ENCODE measurements at places on chromosomes 2 and 18.
A peak's percentile ranks its signal among the peaks of the same experiment; 100 is the strongest.

DNA sequence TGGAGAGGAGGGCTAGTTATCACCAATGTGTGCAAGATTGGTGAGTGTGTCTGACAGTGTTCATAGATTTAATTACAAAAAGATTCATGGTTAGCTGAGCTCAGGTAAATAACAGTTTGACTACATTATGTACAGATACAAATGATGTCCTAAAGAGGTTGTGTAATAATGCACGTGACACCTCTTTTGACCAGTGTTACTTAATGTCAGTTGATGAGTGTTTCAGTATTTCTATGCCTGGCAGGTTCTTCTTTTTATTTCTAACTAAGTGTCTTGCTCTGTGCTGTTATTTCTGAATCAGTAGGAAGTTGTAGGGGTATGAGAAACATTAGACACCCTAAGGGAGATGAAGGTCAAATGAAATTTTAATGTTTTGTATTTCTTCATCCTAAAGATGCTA, 7.9 kb upstream of the INHBB start:
- no peak for DNase-seq

GRCh38 chr2:205511641-205512040, 170.7 kb upstream of the NRP2 start:
- no peak for DNase-seq

DNA sequence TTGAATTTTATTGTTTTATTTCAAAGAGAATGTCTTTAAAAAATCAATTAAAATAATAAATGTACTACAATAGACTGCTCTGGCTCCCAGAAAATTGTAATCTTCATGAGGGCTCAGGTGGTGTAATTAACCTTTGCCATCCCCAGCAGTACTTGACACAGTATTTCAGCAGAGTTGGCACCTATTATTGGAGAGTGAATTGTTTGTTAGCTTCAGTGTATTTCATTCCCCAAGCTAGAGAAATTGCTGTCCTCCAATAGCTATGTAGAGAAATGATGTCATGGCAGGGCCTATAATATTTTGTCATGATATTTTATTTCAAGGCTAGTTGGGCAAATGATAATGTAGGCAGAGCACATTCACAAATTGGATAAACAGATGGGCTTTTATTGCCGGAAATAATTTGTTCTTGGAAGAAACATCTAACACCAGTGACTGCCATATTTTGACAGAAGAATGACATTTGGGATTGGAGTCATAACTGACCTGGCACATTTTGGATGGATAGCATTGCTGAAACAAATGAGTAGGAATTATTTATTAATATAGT, 712.0 kb upstream of the NXPH2 start:
- no peak for DNase-seq

GRCh38 chr2:2640818-2641217, 309.7 kb upstream of the MYT1L start:
- no peak for DNase-seq

DNA sequence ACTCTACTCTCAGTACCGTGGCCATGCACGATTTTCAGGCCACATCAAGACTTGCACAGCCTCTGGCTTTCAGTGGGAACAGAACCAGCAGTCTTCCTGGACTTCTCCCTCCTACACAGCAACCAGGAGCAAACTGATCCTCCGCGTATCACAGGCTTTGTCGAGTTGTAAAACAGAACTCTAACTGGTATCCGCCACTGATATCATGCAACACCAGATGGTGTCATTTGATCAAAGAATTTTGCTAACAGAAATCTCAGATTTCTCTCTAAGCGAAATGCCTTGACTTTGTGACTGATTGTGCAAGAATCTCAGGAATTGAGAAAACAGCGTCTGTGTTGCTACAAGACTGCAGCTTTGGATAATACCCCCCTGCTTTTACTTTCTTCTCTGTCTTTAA, 85.7 kb downstream of the COPS8 start:
- no peak for DNase-seq

DNA sequence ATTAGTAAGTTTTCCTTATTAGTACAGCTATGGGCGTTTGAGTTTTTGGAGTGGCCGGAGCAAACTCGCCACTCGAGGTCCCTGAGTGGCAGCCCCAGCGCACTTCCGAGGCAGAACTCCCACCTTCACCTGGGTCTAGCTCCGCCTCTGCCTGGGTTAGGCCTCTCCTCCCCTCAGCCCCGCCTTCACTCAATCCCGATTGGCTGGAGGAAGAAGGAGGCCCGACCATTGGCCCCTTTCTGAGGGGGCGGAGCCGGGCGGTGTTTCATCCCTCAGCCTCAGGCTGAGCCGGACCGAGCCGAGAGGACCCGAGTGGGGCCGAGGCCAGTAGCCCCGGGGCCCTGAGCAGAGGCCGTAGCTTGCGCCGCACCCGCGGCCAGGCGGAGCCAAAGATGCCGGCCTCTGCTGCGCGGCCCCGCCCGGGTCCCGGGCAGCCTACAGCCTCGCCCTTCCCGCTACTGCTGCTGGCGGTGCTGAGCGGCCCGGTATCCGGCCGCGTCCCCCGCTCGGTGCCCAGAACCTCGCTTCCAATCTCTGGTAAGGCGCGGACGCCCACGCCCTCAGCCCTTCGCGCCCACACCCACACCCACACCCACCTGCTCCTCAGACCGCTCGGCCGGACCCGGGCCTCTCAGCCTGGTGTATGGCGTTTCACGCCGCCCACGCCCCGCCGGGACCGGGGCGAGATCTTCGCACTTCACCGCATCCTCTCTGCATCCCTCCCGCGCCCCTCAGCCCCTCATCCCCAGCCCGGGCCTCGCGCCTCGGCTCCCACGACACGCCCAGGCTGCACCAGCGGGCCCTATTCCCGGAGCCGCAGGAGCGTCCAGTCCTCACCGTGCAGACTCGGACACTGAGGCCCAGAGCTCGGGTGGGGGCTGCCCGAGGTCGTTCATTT, at the start of gene SEMA4F:
Gene SEMA4F (plus strand): TSS at position 263 of the 898 bp plus-strand sequence. CDS start 130 bp downstream, at position 393.
- peak; percentile 78 for DNase-seq

- no peak for DNase-seq
Measured at GRCh38 chr18:49169037-49169521, 218.3 kb upstream of the SMAD7 start.

Measured in GOT3 (cell line).